ENCODE measurements at places on chromosomes 7 and 10.

DNA sequence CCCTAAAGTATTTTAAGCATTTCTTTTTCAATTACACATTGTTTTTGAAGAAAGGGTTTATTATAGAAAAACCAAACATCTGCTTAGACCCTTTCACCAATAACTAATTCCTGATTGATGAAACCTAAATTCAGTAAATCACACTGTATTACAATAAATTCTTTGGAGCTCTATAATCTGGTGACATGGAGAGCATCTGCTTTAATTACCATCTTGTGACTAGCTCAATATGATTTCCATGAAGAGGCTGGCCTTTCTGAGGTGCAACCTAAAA is 9.7 kb downstream of the HYCC1 start:
- no peak for DNase-seq

GRCh38 chr7:139559364-139560105 is 36.0 kb downstream of the CLEC2L start:
- DNase-seq: no peak

- DNase-seq: no peak
Observed at GRCh38 chr10:86594535-86594934, 59.8 kb upstream of the OPN4 start.

- no peak for DNase-seq
Observed at GRCh38 chr10:96410296-96410695, 51.5 kb upstream of the OPALIN start.

- no peak for DNase-seq
Observed at GRCh38 chr7:33054261-33054964, 8.2 kb downstream of the NT5C3A start.

- no peak for DNase-seq
Observed at GRCh38 chr10:5528989-5529701, 4.4 kb downstream of the CALML3 start.

GRCh38 chr10:24502006-24502405 is 221.7 kb downstream of the ARHGAP21 start:
- DNase-seq: no peak

- peak; percentile 23 for DNase-seq
Observed at GRCh38 chr10:52409195-52409594, 95.1 kb downstream of the DKK1 start.

- DNase-seq: no peak
Observed at GRCh38 chr7:86768394-86768793, 124.7 kb downstream of the GRM3 start.

GRCh38 chr10:11776080-11776479 is 33.9 kb downstream of the ECHDC3 start:
- peak; percentile 14 for DNase-seq

DNA sequence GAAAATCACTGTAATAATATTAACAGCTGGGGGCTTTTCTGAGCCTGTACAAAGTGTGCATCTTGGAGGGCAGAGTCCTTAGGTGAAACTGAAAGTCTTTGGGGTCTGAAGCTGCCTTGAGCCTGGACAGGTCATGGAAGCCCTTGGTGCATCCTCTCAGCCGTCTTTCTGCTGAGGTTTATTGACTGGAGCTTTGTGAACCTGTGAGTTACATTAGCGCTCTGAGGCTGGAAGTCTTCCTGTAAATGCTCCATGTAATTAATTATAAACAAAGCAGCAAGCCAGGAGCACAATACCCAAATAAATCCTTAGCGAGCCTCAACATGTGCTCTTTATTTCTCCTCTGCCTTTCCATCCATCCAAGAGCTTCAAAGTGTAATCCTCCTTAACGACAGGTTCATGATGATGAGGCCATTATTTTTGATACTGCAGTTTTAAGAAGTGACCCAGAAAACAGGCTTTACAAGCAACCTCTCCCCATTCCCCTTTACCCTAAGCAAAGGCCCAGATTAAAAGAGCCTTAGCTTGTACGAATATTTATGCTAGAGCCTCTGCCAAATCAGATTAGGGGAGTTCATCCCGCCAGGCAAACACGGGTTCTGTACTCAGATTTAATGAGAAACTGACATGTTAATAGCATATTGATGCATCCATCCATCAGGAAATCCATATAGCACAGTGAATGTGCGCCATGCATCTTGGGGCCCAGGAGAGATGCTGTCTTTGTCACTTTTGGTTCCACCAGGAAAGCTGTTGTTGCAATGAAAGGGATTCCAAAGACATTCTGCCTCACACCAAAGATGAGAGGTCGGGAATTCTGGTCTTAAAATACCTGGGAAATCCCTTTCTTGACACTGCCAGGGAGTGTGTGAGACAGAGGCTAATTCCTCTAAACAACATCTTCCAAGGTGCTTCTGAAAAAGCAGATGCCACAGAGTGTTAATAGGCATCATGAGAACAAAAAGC is 118.1 kb downstream of the ANLN start:
- no peak for DNase-seq

DNA sequence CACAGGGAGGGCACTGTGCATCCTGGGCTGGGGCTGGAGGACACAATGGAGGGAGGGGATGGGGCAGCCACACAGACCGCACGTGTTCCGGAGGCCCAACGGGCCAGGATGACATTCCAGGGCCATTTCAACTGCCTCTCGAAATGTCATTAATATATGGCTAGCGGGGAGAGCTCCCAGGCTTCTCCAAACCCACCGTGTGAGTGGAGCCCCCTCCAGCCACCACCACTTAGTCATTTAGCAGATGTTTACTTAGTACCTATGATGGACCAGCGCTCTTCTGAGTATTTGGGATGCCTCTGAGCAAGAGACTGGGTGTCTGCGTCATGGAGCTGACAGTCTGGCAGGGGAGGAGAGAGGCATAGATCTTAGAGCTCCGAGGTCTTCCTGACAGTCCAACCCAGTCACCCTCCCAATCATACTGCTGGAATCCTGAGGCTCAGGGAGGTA is 107.3 kb downstream of the ZMIZ1 start:
- DNase-seq: no peak

GRCh38 chr10:72702868-72703581 is 11.1 kb downstream of the MCU start:
- DNase-seq: no peak

GRCh38 chr10:133158756-133159610 is 1.0 kb upstream of the KNDC1 start:
- DNase-seq: no peak

DNA sequence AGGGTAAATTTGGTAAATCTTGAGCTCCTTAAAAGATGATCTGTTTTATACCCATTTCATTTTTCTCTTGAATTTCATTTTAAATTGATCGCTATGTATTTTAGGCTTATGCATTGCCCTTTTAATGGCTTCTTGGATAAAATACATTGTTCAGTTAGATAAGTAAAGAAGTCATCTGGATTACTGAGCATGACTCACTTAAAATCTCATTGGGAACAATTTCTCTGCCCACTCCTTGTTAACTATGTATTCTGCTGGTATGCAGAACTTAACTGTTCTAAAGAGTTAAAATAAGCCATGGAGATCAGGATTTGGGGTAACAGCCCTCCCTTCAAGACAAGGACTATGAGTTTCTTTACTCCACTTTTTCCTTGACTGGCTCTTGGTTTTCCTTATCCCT is 134.2 kb downstream of the SND1 start:
- DNase-seq: no peak

DNA sequence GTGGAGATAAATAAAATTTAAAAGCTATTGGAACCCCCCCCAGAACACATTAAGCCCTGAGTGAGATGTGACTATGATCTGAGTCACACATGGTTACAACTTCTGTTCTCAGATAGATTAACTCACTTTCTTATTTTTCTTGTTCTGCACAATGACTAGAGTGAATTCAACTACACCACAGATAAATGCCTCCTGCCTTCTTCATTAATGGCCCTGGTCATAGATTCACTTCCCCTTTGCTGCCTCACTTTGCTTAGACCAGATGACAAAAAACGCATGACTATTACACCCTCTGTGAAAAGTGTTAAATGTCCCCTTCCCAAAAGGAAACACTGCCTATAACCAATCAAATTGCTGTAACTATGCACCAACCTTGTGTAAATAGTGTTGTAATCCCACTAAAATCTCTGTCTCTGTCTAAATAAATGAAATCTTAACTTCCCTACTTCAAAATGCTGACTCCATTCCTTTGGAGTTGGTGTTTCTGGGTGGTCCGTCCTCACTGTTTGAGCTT is 49.4 kb downstream of the AKR1D1 start:
- DNase-seq: no peak

- DNase-seq: no peak
Observed at GRCh38 chr7:87056346-87056745, 3.1 kb downstream of the ELAPOR2 start.

DNA sequence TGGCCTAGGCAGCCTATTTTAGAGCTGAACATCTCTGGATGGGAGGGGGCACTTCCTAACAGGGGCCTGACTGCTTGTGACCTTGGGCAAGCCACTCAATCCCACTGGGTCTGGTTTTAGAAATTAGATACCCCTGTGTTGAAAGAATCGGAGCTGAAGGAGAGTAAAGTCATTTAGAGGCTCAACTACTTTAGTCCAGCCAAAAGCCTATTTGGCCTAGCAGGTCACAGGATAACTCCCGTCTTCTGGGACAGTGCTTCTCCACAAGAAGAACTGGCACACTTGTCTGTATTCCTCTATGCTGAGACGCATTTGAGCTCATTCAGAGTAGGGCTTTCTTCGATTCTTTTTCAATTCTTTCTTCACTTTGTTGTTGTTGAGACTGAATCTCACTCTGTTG is 224.2 kb downstream of the CHCHD3 start:
- DNase-seq: no peak
